ENCODE measurements at places on chromosomes 3 and 15.
A peak's percentile ranks its signal among the peaks of the same experiment; 100 is the strongest.

GRCh38 chr15:100186960-100187359 is 154.8 kb downstream of the ADAMTS17 start:
- no peak for DNase-seq

GRCh38 chr3:28586325-28586724 is 237.7 kb upstream of the AZI2 start:
- no peak for DNase-seq

- no peak for DNase-seq
Observed at GRCh38 chr3:197505796-197506548, 49.8 kb downstream of the BDH1 start.

- DNase-seq: no peak
Observed at GRCh38 chr3:15391007-15391406, 36.3 kb downstream of the METTL6 start.

DNA sequence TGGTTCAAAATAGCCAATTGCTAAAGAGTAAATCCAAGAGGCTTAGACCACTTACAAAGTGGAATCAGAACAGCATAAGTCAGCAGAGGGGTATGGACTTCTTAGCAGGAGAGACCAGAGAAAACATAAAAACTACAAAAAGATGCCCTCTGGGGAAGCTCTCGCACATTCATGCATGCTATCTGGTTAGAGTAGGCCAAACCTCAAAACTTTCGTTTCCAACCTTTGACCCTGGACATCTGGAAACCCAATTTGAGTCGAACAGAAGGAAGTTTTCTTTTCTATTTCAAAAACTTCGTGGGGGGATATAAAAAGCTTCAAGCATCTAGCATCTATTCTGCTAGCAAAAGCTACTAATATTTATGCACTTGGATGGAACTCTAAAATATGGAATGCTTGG is 523.9 kb upstream of the AGTR1 start:
- no peak for DNase-seq

DNA sequence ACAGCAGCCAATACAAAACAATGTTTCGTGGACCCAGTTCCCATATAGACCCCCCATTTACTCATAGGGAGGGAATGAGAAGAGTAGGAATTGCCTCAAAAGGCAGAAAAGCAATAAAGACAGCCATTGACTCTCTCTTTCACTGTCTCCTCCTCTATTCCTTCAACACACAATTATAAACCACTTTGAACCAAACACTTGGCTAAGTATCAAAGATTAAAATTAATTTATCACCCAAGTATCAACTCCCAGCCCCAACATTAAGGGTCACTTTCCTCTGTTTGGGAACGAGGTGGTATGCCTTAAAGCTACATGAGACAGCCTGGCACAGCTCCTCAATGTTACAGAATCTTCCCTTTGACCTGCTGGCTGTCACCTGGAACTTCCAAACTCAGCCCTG is 16.4 kb upstream of the LRIG1 start:
- DNase-seq: no peak

DNA sequence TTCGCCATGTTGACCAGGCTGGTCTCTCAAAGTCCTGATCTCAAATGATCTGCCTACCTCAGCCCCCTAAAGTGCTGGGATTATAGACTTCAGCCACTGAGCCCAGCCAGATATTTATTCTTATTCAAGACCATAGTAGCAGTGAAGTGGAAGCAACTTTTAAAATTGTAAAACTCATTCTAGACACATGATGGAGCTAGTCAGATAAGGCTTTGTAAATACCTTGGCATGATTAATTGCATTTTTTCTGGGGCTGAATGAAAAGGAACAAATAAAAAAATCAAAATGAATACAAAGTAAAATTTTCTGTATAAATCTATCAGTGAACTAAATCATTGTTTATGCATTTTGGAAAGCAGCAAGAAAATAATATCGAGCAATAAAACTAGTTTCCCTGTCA is 4.1 kb upstream of the MYO1E start:
- DNase-seq: no peak

- DNase-seq: no peak
Observed at GRCh38 chr3:34724916-34725499, 914.3 kb upstream of the ARPP21 start.

DNA sequence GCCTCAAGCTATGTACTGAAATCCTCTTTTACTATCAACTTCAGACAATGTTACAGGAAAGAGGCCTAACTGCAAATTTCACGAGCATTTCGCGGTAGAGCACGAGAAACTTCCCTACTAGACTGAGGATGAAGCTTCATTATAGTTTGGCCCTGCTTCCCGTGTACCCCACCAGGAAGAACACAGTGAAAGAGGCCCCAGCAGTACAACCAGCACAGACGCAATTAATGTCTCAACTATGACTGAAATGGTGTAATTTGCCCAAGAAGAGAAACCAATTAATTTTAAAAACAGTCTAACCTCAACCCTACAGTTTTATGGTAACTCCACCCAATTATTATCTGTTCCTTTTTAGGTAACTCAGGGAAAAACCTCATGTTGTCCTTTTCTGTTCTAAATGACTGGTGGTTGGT is 12.1 kb downstream of the CHSY1 start:
- no peak for DNase-seq

GRCh38 chr3:13783476-13783875 is 96.4 kb downstream of the WNT7A start:
- DNase-seq: no peak

- peak; percentile 28 for DNase-seq
Observed at GRCh38 chr3:52054661-52055511, 1.5 kb downstream of the DUSP7 start.

- DNase-seq: no peak
Observed at GRCh38 chr3:182596676-182597410, 196.5 kb upstream of the ATP11B start.

DNA sequence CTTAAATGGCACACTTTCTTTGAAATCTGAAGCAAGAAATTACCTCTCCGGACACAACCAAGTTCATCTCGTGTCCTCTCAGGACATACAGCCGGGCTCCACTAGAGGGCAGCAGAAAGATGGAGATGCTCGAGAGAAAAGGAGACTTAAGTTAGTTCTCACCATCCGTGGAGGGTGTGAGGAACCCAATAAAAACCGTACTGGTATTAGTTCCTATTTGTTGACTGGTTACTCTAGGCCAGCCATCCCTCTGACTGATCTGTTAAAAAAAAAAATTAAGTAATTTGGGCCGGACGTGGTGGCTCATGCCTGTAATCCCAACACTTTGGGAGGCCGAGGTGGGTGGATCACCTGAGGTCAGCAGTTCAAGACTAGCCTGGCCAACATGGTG is 7.9 kb upstream of the CYP11A1 start:
- DNase-seq: peak; percentile 83

DNA sequence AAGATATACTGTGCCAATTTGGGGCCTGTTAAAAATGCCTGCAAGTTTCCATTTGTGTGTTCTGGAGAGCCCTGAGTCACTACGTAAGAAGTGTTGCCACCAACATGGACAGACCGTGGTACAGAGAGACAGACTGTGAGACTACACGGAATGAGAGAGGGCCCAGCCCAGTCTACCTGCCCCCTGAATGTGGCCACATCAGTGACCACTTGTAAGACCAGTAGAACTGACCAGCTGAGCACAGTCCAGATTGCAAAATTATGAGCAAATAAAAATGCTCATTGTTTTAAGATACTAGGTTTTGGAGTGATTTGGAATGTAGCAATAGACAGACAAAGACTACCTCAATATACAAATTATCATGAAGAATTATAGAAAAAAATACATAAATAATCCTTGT is 42.0 kb downstream of the ATR start:
- no peak for DNase-seq

DNA sequence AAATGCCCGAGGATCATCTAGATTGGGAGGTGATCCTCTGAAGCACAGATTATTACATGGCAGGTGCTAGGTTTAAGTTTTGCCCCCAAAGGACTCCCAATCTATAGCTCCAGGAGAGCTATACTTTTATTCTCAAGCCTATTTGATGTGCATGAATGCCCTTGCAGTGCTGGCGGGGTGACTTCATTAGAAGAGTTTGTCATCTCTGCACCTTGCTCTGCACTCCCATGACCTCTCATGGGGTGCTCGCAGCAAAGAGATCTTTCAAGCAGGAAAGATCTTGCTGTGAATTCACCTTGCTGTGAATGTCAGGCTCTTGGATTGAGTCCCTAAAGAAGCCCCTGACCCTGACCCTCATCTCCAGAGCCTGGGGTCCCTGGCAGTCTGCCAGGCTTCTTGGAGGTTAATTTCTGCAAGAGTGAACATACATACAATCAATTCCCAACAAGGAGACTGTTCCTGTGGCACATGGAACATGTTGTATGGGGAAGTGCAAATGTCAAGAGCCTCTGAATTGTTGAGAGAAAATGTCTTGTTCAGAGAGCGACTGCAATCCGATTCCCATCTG is 45.9 kb downstream of the FAM43A start:
- DNase-seq: no peak

DNA sequence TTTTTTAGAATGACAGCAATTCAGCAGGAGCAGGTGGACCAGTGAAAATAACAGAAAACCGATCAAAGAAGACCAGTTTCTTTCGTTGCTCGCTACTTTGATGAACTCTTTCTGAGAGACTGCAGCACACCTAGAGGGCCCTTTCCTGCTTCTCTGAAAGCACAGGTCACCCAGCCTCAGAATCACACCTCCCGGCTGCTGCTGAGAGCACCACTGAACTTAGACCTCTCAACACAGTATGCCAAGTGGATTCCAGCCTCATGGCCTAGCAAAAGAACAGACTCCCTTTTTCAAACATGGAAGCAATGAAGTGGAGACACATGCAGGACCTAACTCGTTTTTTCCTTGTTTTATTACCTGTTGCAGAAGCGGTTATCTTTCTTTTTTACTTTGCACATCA is 13.9 kb upstream of the APH1B start:
- no peak for DNase-seq

DNA sequence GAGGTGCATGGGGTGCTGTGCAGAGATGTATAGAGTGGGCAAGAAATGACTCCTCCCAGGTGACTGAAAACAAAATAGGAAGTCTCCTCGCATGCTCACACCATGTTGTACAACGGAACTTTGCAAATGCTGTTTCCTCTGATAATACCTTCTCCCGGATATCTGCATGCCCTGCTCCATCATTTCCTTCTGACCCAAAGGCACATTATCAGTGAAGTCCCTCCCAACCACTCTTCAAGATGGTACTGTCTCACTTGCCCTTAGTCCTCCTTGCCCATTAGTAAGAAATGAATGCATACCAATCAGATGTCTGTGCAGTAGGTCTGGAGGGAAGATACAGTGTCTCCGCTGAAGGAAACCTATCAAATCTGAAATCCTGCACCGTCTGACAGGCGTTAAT is 12.0 kb downstream of the TMED3 start:
- no peak for DNase-seq

DNA sequence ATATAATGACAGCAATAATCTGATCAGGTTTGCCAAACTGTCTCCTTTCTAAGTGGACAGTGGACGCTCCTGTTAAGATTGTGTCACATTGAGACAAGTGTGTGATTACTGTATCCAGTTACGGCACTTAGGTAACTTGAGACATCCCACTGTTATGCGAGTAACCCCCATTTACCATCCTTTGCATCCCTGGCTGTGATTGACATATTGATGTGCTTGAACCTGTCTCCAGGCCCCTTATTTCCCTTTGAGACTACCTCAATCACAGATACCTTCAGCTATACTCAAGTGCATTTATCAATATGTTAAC is 785.2 kb downstream of the NR2F2 start:
- no peak for DNase-seq

DNA sequence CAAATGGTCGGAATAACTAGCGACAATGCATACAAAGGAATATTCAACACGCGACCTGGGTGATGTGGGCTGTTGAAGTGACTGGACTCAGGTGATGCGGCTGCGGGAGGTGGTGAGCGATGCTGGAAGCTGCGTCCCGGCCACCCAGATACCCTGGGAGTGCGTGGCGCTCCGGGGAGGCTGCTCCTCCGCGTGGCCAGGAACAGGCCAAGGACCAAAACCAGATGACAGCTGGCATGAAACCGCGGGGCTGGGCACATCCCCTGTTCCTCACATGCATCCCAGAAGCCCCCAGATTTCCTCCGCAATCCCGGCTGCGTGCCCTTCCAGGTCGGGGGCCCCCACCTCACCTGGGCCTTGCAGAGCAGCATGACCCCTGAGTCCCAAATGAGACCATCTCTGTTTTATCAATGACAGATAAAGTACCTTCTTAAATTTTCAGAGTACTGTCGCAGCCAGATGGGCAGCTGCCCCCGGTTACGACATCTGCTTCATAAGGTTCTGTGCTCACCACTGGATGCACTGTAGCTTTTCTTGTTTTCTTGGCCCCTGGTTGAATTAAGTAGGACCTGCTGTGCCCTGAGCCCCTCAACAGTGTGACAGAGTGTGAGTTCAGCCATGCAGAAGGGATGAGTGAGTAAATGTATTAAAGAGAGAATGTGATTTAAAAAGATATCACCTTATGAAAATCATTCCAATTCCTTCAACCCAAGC is 278.2 kb downstream of the GABRG3 start:
- no peak for DNase-seq

- no peak for DNase-seq
Observed at GRCh38 chr3:106086636-106087035, 217.8 kb upstream of the CBLB start.

DNA sequence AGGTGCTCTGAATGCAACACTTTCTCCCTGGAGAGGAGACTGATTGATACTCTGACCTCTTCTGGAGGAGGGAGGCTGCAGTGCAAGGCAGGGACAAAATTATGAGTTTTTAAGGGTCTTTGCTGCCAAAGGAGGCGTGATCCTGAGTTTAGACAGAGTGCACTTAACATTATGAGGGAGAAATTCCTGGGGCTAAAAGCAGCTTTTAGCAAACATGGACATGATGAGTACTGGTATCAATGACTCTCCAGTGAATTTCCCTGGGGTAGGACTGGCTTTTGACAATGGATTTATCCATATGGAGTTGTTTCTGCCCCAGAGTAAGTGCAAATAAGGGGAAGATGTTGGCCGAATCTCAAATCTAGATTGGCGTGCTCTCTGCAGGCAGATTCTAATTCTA is 133.1 kb downstream of the THSD4 start:
- no peak for DNase-seq

DNA sequence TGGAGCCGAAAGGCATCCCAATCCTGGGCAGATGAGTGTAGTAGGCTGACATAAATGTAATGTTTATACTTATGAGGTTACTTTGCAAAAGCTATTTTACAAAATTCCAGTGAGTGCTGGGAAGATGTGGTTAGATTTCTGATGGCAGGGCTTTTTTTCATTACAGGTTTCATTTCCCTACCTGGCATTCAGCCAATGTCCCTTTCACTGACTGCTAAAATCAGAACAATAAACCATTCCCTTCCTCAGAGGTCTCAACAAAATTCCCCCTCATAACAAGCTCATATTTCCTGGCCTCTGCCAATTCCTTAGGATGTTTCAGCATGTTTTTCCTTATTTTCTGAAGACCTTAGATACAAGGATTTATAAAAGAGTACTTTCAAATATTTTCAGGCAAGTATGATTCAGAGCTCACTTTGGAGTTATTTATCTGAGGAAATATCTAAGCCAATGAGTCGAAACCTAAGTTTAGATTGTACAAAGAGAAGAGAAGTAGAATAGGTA is 40.9 kb upstream of the CCDC80 start:
- no peak for DNase-seq

- no peak for DNase-seq
Observed at GRCh38 chr3:193971966-193972365, 164.0 kb upstream of the HES1 start.

Measured in memory B cell (primary cell).